Tracheal epithelial cell (primary cell): ENCODE measurements at places on chromosomes 3 and 15. TPM values are rescaled to one million over a fixed set of nuclear protein-coding genes. Genes with fewer than 3 reads are reported as not detected.

SYNPR gene
- total RNA-seq = not detected in 2 replicates

CLPX gene
- 30.1 and 32.8 TPM in 2 replicates for total RNA-seq

POLR2M gene
- 63.7 and 470 TPM in 2 replicates for total RNA-seq

WDR93 gene
- not detected in 2 replicates for total RNA-seq

RAF1 gene
- total RNA-seq = 58.0 and 66.3 TPM in 2 replicates
